A549 (cell line): ENCODE measurements at places on chromosomes 1 and 21.

- no peak for DNase-seq
Measured at GRCh38 chr1:98659879-98660278, 1.6 kb upstream of the SNX7 start.

- DNase-seq: peak; percentile 40
Measured at GRCh38 chr1:192311281-192311680, 5.5 kb upstream of the RGS21 start.

GRCh38 chr21:44708866-44709425, 2.4 kb downstream of the TSPEAR start:
- DNase-seq: no peak

DNA sequence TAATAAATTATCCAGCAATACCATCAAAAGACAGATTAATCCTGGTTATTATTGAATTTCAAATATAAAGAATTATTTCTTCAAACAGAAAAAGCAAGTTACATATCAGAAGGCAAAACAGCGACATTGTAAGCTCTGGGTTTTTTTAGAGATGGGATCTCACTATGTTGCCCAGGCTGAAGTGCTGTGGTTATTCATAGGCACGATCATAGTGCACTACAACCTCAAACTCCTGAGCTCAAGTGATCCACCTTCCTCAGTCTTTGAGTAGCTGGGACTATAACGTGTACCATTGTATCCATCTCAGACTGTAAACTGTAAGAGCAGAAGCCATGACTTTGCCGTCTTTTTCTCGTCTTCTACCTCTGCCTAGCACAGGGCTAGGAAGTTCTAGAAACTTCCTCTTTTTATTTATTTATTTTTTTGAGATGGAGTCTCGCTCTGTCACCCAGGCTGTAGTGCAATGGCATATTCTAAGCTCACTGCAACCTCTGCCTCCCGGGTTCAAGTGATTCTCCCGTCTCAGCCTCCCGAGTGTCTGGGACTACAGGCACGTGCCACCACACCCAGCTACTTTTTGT, 20.0 kb upstream of the GPX7 start:
- DNase-seq: no peak

DNA sequence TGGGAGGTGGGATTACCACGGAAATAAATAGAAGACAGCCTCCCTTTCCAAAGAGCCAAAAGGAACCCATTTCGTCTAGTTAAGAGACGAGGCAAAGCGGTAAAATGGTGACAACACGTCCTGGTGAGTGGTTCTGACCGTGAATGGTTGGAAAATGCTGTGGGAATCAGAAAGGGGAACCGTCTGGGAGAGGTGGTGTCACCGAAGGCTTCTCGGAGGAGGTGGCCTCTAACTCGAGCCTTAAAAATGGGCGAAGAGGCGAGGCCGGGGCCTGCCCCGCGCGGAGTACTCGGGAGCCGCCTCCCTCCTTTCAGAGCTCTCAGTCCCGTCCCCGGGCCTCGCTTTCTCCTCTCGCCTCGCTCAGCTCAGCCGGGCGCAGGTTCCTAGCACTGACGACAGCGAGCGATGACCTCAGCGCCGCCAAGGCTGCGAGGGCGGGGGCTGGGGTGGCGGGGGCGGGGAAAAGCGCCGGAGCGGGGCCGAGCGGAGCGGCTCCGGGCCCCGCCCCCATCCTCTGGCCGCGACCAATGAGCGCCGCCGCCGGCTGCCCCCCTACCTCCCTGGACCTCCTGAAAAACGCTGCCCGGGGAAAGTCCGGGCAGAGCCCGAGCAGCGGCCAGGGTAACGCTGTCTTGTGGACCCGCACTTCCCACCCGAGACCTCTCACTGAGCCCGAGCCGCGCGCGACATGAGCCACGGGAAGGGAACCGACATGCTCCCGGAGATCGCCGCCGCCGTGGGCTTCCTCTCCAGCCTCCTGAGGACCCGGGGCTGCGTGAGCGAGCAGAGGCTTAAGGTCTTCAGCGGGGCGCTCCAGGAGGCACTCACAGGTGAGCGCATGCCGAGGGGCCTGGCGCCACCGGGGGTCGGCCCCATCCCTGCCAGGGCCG, at the start of gene BTG2:
Gene BTG2, plus strand, starts transcription at position 601 of the 890 bp plus-strand sequence. Its CDS starts 88 bp downstream, at position 689.
- DNase-seq: peak; percentile 95

- DNase-seq: no peak
Measured at GRCh38 chr1:94142583-94142982, 21.6 kb upstream of the ABCA4 start.

GRCh38 chr1:158145173-158145719, 35.4 kb upstream of the CD1D start:
- no peak for DNase-seq

- DNase-seq: no peak
Measured at GRCh38 chr1:60727552-60727951, 354.8 kb upstream of the NFIA start.

GRCh38 chr1:155966750-155967149, 11.6 kb downstream of the ARHGEF2 start:
- no peak for DNase-seq

DNA sequence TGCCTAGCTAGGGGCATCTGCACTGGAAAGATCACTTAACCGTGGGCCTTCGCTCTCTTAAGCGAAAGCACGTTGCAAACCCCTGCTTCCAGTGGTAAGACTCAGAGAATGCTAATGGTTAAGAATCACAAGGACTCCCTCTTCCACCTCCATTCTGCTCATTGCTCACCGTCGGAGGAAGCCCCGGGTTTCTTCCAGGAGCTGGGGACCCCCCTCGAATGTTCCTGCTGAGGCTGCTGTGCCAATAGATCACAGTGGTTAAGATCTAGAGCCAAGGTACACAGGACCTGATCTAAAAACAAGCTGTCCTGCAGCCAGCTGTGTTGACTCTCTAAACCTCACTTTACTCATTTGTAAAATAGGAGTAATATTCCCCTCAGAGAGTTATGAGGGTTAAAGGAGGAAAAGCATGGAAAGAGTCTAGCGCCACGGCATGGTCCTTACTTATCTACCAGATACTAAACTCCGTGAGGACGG, 765 bp downstream of the VAMP3 start:
- DNase-seq: no peak

DNA sequence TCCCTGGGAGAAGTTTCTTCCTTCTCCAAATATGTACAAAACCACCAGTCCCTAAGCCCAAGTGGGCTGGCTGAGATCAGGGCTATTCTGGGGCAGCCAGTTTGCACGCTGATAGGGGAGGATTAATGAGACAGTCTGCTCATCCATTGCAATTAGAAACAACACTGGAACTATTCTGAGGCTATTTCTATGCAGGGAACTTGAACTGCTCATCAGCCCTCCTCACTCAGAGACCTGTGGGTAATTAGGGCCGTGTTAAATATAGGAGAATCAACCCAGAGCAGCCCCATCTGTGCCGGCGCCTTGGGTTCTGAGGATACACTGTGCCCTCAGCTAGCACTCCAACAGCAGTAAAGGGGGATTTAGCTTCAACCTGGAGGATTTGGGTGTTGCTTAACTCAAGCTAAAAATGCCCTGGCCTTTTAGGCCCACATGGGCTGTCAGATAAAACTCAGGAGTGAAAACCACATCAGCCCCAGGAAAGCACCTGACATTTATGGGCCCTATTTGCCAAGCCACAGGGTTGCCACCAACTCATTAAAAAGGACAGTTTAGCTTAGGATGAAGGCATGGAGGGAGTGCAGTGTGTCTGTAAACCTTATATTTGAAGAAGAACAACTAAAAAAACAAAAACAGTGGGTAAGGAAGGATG, 53.9 kb downstream of the DUSP10 start:
- no peak for DNase-seq

DNA sequence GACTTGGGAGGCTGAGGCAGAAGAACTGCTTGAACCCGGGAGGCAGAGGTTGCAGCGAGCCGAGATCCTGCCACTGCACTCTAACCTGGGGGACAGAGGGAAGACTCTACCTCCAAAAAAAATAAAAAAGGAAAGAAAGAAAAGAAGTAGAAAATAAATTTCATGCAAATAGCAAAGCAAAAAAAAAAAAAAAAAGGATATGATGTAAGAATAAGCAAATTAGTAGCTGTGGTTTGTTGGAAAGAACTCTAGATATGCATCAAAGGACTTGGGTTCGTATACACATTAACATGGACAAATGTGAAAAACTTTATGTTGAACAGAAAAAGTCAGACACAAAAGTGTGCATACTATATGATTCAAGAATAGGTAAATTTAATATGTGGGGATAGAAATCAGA, 11.9 kb downstream of the WASF2 start:
- no peak for DNase-seq

DNA sequence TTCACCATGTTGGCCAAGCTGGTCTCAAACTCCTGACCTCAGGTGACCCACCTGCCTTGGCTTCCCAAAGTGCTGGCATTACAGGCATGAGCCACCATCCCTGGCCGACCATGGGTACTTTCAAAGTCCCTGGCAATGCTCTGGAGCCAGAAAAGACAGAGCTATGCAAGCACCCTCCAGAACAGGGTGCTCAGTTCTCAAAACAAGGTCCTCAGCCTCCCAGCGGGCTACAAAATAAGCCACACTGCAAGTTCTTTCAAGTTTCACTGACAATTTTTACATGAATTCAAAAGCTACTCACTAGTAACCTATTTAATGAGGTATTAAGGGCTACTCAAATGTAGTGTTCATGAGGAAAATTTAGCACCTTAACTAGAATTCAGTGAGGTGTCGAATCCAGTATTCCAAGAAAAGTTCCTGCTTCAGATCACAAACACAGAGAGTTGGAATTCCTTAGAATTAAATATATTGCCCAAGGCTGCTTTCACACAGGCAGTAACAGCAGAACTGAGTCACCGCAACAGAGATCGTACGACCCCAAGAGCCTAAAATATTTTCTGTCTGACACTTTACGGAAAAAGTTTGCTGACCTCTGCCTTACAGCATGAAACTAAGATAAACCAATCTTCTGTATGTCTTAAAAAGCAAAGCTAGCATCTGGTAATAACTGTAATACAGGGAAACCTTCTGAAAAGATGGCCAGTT, 60.7 kb downstream of the HSF2BP start:
- DNase-seq: no peak

GRCh38 chr1:221633841-221634409, 108.0 kb downstream of the DUSP10 start:
- DNase-seq: no peak
